Temporal lobe (tissue), 4 donors: ENCODE measurements at places on chromosomes 3 and 15. TPM values are rescaled to one million over a fixed set of nuclear protein-coding genes. Genes with fewer than 3 reads are reported as not detected.

Gene RAD51
- 0.74 TPM for total RNA-seq

Gene CYP19A1
- 0.25 TPM for total RNA-seq

Gene SNRPA1
- total RNA-seq, result 17.7 TPM

Gene KCNH8
- 6.6 TPM for total RNA-seq

Gene OR5K2
- total RNA-seq, result not detected

Gene KLHL6
- 0.49 TPM for total RNA-seq

Gene PAQR5
- total RNA-seq, result 1.5 TPM

Gene BLM
- total RNA-seq, result 4.2 TPM

Gene TRH
- 4.4 TPM for total RNA-seq
